HT-29 (cell line): ENCODE measurements at places on chromosomes 3 and 15.

- DNase-seq = no peak
Observed at GRCh38 chr3:189593581-189593980, 37.6 kb upstream of the TP63 start.

DNA sequence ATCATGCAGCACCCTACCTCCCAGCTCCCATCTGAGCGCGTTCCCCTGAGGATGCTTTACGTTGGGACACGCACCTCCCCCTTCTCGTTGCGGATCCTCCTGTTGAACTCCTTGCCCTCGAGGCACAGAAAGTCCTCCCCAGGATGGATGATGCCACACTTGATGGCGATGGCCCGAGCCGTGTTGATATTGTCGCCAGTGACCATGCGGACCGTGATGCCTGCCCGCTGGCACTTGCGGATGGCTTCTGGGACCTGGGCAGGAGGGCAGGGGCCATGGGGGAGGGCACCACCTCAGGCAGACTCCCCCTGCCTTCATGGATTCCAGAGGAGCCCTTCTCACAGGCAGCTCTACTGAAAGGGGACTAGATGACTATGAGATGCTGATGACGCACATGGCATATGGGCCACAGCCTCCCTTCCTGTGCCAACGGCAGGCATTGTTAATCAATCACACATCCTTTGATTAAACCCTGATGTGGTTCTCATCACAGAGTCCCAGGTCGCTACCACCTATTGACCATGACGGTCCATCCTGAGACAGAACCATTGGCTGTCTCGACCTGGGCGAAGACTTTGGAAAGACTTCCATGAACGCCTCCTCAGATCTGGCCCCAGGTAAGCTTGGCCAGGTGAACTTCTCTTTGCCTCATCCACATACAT lies 29.5 kb upstream of the SEC13 start:
- no peak for DNase-seq

DNA sequence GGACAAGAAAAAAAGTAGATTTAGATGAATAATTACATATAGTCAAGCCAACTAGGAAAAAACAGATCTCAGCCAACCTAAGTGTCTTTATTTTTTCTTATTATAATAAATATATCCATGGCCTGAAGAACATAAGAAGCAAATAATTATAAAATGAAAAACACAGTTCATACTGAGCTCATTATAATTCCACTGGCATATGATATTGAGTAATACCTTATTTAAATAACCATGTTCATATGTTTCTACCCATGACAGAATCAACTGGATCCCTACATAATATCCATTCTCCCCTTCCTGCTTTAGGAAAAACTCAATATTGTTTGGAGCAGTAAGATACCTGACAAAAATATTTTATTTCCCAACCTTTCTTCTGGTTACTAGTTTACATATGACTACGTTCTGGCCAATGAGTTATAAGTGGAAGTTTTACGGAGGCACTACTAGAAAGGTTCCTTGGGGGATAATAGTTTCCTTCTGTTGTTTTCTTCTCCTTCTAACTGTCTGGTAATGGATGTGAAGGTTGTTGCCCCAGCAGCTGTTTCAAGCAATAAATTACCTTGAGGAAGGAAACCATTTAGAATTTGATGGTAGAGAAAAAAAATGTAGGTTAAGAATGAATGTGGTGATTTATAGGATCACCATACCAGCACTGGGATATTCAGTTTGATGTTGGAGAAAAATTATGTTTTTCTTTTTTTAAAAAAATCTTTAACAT lies 184.1 kb upstream of the MBNL1 start:
- DNase-seq = no peak

DNA sequence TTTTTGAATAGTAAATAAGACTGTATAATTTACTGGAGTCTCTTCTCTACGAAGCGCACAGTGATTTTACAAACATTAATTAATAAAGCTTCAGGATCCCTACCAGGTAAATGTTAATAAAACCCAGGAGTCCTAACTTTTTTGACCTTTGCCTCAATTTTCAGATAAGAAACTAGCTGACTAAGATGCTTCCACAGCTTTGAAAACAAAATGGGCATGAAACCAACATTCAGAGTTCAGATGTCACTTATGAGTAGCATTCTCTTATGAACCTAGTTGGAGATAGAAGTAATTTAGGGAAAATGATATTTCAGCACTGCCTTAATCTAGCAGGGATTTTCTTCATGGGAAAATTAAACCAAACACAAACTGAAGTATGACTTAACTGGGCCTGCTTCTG lies 13.0 kb upstream of the FHIT start:
- no peak for DNase-seq

DNA sequence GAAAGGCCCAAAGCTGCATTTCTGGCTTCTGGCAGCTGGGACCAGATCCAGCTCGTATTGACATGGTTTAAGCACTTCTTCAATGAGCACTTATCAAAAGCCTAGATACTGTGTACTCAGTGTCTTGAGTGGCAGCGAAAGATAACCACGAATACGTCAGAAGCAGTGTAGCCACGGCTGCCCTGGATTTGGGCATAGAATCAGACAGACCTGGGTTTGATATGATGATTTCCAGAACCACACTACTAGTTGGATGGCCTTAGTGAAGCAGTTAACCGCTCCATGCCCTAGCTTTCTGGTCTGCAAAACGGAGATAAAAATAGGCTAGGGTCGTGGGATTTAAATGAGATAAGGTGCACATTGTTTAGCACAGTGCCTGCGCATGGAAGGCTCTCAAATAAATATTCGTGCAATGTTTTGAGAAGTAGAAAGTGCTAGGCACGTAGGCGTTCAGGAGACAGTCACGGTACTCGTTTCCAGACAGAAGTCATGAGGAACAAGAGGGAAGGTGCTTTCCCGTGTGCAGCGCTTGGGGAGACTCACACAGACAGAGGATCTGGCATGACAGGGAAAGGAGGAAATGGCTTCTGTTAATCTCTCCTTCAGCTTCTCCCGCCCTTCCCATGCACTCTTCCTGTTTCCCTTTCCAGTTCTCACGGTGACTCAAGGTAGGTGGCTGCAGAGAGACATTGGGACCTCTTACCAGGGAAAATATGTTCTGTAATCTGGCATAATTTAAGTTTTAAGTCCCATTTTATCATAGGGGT lies 70.3 kb downstream of the CCNL1 start:
- peak; percentile 80 for DNase-seq

DNA sequence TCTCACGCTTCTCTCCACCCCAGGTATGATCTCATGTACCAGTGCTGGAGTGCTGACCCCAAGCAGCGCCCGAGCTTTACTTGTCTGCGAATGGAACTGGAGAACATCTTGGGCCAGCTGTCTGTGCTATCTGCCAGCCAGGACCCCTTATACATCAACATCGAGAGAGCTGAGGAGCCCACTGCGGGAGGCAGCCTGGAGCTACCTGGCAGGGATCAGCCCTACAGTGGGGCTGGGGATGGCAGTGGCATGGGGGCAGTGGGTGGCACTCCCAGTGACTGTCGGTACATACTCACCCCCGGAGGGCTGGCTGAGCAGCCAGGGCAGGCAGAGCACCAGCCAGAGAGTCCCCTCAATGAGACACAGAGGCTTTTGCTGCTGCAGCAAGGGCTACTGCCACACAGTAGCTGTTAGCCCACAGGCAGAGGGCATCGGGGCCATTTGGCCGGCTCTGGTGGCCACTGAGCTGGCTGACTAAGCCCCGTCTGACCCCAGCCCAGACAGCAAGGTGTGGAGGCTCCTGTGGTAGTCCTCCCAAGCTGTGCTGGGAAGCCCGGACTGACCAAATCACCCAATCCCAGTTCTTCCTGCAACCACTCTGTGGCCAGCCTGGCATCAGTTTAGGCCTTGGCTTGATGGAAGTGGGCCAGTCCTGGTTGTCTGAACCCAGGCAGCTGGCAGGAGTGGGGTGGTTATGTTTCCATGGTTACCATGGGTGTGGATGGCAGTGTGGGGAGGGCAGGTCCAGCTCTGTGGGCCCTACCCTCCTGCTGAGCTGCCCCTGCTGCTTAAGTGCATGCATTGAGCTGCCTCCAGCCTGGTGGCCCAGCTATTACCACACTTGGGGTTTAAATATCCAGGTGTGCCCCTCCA lies 19.1 kb downstream of the TYRO3 start:
- DNase-seq = no peak

- DNase-seq = no peak
Observed at GRCh38 chr3:190525634-190526033, 11.7 kb downstream of the IL1RAP start.

DNA sequence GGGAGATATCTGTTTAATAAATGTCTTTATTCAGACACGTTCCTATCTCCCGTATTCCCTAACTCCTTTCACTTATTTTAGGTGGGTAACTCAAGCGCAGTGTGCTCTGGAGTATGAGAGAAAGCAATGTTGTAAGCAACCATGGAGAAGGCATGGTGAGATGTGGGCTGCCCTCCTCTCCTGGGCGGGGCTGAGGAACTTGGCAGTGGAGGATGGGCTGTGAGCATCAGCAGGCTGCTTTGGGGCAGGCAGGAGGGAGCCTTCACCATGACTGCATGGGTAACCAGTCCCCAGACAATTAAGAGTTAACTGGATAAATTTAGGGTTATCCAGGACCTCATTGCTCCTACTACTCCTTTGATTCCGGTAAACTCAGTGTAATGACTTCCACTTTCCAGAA lies 126.1 kb downstream of the RORA start:
- DNase-seq = no peak

DNA sequence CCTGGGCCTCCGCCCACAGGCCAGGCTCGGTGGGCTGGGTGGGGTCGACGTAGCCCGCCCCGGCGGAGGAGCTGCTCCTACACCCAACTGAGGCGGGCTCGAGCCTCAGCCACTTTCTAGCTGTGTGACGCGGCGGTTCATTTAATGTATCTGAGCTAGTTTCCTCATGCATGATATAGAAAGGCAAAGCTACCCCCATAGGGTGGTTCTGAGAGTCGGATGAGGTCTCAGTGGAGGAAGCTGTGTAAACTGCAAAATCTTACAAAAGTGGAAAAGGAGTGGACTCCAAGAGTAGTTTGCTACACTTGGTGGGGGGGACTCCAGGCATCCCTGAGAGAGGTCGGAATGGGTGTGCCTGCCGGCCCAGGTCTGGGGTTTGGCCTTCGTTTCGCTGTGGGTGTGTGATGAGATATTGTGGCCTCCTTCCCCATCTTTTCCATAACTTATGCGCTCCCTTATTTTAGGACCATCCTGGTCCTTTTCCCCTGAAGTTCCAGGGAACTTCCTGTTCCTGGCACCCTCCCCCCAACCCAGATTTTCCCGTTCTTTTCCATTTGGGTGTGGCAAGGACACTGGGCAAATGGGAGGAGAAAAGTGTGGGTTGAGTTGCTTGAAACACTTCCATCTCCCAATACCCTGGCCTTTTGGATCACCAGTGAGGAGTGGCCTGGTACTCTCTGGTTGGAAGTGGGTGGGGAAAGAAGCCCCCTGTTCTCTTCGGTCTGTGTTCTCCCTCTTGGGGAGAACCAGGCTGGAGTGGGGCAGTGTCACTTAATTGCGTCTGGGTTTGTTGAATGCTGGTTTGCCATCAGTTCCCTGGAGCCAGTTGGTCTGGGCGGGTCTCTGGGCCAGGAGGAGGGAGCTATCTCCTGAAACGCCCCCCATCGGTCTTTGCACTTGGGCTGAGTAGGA lies 1.1 kb downstream of the PDIA5 start:
- peak; percentile 57 for DNase-seq

DNA sequence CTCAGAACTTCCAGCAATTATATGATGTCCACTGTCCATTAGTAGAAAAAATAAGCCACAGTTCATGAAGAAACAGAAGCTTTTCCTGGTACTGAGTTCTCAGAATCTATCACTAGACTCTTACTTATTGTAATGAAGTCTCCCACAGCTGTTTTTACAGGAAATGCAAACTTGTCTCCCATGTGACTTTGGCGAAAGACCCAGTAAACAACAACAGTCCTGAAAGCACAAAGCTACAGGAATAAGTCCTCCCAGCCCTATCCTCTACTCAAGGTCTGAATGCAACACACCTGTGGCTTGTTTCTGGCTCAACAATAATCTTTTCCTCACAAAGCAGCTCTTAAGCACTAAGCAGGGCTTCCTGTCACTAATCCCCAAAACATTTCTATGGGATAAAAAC lies 55.9 kb downstream of the EOMES start:
- no peak for DNase-seq
